NCI-H524 treated with DMSO at 0.1 percent for 48 hours (cell line): ENCODE measurements at places on chromosomes 1 and 21.

DNA sequence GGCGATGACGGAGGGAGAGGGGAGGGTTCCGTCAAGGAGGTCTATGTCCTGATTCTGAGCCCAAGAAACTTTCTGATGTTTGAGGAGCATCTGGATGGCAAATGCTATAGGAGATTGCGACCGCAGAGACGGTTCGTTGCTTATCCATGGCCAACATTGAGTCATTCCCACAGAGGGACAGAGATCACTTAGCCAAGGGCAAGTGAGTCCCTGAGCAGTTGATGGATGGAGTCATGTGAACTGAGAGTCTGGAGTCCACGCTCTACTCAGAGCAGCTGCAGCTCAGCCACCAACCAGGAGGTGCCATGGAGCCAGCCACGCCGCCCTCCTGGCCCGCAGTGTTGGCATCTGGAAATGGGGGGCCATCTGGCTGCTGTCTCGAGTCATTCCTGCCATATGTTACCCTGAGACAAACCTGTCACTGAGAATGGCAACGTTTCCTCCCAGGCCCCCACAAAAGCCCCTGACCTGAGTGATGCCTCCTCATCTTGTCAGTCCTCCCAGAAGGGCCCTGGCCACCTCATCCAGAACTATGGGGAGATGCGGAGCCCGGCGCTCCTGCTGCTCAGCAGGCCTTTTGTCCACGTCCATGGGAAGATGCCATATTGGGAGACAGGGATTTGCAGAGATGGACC lies 58.6 kb downstream of the ATP5PO start:
- DNase-seq, result peak; percentile 65

- no peak for DNase-seq
Observed at GRCh38 chr21:18743531-18743930, 339.9 kb upstream of the TMPRSS15 start.

DNA sequence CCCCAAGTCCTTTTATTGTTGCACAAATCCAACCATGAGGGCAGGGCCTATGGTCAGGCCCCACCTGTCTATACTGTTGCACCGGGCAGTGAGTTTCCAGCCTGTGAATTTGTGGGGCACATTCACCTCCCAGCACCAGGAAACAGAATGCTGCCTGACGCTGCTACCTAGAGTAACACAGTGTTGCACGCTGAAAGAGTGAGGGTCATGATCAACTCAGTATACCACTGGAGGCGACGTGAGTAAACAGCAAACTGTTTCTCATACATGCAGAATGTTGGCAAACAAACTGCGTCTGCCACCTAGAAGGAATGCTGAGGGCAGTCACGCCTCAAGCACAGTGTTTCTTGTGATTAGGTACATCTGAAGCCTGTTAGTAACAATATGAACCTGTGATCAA lies 13.4 kb upstream of the LRRC47 start:
- no peak for DNase-seq

DNA sequence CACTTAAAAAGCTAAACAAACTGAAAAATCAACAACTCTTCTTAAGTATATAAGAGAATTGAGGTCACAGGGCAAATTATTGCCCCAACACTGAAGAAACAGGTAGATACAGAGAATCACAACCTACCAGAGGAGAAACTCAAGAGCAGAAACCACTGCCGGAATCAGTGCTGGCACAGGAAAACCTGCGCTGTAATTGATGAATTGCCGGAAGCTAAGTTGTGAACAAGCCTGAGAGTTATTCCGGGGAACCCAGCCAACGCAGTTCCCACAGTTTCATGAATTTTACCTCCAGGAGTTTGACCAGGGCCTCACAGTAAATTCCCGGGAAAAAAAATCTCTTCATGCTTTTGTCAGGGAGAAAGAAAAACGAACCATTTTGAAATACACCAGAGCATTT lies 657.1 kb upstream of the BRINP3 start:
- DNase-seq, result no peak

DNA sequence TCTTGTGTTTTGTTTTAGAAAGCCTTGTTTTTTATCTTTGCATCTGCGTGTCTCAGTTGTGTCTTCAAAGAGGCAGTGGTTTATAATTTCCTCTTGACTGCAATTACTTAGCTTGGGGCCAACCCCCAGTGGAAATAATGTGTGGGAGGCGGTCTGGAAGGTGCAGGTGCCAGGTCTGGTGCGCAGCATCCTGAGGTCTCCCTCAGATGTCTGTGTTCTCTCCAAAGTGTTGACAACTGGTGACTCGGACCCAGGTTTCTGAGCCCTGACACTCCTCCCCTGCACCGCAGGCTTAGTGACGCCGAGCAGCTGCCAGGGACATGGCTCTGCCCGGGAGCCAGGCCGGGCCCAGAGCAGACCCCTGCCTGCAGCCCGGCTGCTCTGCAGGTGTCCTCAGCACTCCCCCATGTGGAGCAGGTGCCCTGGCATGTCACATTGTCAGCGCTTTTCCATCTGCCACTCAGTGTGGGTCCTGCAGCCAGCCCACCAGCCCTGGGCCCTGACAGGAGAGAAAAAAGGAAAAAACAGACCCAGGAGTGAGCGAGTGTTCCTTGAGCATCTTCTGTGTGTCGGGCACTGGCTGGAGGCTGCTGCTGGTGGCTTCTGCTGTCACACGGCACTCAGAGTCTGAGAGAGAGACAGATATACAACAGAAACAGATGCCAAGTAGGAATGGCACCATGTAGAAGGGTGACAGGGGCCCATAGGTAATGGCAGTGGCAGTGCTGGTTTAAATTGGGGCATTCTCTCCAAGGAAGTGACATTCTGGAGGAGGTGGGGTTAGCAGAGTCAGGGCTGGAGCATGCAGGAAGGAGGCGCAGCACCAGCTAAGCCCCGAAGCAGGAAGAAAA lies 24.8 kb upstream of the SELENON start:
- peak; percentile 23 for DNase-seq

GRCh38 chr1:226949401-226949800 lies 9.3 kb downstream of the COQ8A start:
- no peak for DNase-seq

DNA sequence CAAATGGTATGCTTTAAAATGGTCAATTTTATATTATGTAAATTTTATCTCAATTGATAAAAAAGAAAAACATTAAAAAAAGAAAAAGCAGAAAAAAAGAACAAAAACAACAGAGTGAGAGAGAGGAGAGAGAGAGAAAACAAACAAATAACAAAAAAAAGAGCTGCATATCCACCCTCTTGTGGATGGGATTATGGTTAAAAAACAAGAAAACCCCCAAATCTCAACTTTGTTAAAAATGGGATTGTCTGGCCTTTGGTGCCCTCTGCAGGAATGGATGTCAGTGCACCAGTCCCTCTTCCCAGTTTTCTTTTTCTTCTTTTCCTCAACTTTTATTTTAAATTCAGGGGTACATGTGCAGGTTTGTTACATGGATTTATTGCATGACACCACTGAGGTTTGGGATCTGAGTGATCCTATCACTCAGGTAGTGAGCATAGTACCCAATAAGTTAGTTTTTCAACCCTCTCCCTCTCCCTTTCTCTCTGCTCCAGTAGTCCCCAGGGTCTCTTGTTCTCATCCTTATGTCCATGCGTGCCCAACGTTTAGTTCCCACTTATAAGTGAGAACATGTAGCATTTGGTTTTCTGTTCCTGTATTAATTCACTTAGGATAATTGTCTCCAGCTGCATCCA lies 28.1 kb downstream of the RNF187 start:
- DNase-seq, result no peak

GRCh38 chr1:31759298-31760023 lies 4.7 kb downstream of the ADGRB2 start:
- DNase-seq, result no peak

DNA sequence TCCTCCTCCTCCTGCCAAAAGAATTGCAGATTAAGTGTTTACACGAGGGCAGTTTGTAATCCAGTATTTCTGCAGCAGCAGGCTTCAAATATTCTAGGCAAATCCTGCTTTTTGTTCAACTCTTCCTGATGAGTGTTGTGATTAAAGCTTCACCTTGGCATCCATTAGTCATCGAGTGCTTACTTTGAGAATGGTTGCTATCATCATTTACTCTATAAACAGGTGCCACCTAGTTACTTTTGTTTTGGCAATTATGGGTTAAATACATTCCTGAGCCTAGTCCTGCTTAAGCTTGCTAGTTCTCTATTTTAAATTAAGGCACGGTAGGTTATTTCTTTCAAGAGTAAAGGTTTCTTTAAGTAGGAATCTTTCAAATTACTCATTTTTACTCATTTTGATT lies 20.3 kb downstream of the PDC start:
- DNase-seq, result no peak

DNA sequence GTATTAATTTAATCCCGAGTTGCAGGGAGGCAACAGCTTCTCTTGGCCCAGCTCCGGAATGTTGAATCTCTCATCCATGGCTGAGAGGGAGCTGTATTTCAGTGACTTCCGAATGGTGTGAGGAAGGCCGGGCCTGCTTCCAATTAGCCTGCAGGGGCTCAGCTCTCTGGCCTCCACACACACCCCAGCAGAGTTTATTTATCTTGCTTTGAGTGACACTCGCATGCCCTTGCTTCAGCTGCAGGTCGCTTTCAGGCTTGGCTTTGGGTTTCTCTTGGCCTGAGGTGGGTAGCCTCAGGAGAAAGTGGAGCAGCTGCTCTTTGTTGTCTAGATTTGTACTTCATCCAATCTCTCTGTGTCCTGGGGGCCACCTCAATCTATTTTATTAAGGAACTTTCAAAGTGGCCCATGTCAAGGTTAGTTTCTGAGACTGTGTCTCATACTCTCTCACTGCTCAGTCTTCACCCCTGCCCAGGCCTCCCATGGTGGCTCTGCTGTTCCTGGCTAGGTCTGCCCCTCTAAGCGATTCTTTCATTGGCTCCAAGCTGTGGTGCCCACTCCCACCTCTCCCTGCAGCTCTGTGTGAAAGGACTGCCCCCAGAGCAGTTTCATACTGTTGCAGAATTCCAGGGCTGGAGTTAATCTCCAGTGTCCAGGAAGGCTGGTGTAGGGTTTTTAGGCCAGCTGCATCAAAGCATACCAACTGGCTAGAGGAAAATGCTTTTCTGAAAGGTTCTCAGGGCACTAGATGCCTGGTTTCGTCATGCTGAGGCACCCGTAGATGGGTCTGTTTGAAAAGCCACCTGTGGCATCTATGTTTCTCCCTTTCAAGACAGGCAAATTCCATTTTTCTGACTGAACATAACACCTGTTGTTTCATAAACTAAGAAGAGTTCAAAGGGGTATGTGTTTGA lies 153.5 kb downstream of the PLXNA2 start:
- DNase-seq, result no peak

DNA sequence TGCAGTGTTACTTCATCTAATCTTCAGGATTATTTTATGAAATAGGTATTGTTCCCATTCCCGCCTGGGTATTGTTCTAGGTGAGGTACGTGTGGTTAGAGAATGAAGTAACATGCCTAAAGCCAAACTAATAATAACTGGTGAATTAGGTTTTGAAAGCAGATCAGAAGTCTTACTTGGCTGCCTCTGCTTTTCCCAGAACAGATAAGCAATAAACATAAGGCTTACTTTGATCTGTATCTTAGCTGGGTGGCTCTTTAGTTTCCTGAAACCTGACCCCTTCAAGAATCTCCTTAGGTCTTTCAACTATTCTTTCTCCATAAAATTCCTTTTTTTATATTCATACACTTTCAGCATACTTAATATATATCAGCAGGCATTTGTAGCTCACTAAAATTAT lies 65.3 kb downstream of the VAV3 start:
- no peak for DNase-seq

- DNase-seq, result no peak
Observed at GRCh38 chr1:3402258-3403010, 52.0 kb upstream of the ARHGEF16 start.

DNA sequence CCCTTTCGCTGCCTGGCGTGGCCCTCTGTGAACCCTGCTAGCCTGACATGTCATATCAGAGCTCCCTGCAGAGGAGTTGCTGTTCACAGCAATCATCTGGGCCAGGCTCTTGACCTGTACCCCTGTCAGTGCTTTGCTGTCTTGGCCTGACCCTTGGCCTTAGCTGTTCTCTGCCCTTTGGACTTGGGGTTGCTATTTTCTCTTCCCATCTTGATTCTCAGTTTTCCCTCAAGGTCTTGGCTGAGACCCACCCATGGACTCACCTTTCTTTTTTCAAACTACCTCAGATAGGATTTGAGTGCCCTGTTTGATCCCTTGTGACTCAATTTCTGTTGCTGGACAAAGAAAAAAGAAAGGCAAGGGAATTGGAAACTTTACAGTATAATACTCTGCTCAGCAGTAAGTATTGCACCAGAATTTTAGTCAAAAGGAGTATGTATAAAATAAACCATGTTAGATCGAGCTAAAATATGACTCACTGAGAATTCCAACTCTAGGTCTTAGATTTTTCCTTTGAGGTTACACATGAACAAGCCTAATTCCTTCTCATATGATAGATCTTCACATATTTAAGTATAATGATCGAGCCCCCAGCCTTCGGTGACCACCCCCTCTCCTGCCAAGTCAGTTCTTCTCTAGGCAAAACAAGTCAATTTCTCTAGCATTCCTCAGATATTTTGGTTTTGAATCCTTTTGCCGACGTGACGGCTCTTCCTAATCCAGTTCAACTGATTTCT lies 110.5 kb downstream of the NGF start:
- no peak for DNase-seq

- no peak for DNase-seq
Observed at GRCh38 chr1:59077466-59078069, 219.3 kb upstream of the FGGY start.

DNA sequence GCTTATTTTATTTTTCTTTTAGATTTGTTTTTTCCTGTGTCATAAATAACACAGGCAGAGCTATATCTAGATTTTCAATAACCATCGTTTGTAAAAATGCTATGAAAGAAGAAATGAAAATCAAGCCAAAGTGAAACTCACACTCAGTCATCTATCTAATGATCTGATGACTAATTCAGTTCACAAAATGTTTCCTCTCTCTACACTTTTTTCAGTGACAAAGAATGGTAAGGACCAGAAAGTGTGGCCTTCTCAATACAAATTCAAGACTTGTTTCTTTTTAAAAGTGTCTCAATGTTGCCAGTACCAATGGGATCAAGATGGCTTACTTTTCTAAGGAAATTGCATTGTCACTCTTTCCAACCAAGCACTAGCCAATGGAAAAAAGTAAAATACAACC lies 282.8 kb upstream of the PKN2 start:
- DNase-seq, result no peak

DNA sequence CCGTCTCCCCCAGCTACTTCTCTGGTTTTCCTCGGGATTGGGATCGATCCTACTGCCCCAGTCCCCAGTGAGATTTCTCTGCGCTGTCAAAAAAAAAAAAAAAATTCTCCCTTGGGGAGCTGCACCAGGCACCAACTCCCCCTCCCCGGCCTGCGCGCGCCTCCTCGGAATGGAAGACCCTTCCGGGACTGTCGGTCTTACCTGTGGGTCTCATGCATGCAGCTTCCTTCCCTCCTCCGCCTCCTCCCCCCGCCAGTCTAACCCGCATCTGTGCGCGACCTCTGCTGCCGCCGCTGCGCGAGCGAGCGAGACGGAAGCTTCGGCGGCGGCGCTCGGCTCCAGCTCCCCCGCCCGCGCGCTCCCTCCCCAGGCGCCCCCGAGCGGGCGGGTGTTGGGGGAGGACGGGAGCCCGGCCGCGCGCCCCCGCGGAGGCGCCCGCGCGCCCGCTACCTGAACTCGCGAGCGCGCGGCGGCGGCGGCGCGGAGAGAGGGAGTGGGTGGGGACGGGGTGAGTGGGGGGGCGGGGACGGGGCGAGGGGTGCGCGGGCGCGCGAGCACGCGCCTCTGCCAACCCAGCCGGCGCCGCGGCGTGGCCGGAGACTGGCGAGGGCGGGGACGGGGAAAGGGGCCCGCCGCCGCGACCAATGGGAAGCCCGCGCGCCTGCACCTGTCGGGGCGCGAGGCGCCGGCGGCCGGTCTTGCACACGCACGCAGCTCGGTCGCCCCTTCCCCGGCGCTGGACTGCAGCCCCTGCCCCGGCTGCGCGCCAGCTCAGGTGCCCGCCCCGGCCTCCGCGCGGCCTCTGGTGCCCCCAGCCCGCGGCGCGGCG lies at the start of gene SUSD4:
Gene SUSD4 (minus strand): TSS at position 321 of the 829 bp plus-strand sequence. CDS start 751 bp downstream, outside the sequence.
- peak; percentile 36 for DNase-seq
